Fibroblast of gingiva (primary cell): ENCODE measurements at places on chromosomes 5 and 9.
A peak's percentile ranks its signal among the peaks of the same experiment; 100 is the strongest.

DNA sequence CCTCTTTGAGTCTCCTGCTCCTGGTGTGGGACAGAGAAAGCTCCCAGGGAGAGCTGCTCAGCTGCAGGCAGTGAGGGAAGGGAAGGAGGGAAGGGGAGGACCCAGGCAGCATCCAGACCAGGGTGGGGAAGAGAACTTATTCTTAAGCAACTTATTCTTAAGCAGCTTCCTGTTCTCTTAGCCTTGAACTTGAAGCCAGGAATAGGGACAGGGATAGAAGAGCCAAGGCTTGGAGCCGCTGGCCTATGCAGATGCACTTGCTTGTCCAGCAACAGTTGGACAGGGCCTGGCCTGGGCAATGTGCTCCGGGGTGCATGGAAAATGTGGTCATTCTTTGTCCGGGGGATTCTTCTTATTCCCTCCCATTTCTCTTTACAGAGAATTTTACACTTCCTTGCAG is 31.4 kb upstream of the SPTLC1 start:
- DNase-seq: no peak

DNA sequence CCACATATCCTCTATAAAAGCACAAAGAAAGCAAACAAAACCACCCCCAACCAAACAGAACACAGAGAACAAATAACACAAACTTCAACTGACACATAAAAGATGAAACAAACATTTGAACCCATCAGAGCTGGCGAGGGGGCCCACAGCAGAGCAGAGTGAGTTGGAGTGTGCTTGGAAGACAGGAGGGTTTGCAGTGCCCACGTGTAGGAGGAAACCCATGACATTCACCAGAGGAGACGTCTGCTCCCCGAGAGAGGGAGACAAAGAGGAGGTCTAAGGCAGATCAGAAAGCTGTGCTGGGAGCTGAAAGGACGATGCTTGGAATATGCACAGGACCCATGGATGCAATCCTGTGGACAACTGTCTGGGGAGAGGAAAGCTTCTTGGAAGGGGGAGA is 27.0 kb downstream of the MRPL36 start:
- peak; percentile 20 for DNase-seq

DNA sequence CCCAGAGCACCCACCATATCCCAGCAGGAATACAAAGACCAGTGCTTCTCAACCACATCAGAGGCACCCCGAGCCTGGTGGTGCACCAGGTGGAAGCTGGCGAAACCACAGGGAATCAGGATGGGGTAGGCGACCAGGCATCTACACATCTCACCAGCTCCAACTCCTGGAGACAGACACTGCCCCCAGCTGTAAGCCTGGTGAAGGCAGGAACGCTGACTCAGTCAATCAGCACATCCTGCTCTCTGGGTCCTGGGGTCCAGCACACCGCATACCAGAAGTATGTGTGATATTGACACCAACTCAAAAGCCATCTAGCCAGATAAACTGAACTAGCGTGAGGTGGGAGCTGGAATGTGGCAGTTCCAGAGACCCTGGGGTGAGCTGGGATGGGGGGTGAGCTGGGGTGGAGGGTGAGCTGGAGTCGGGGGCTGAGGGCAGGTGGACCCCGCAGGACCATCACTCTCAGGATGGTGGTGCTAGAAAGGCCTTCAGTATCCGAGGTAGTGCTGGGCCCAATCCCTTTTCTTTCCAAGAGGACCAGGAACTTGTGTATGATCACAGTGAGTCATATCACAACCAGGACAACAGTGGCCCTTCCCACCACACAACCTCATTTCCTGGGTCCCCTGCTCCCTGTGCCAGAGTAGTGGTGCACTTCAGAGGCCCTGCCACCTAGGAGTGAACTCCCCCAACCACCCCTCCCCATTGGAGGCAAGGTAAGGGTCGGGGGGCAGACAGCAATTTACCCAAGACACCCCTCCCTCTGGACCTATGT is 2.5 kb downstream of the DBN1 start:
- no peak for DNase-seq

DNA sequence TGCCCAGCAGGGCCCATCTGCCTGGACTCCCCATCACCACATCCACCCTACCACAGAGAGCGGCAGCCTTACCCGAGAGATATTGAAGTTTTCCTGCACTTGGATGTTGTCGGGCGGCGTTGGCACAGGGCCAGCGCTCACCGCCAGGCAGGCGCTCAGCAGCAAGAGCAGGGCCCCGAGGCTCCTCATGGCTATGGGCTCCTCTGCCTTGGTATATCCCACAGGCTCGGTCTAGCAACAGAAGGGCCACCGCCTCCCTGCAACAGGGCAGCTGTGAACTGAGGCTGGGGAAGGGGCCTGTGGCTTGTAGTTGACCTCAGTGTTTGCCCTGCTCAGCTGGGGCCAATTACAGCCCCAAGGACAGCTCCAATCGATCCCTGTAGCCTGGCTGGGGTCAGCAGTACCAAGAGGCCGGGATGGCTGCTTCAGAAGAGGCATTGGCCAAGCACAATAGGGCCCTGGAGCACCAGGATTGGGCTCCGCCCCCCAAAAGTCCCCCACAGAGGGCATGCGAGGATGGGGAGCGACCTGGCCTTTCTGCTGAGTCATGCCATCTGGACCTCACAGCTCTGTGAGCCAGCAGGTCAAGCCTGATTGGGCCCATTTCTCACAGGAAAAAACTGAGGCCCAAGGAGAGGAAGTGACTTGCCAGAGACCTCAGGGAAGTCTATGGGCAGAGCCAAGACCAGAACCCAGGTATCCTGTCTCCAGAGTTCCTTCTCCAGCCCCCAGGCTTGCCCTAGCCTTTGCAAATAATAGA is at the start of gene AMBP:
Gene AMBP, minus strand, starts transcription at position 280 of the 760 bp plus-strand sequence. Its CDS starts 91 bp downstream, at position 189.
- no peak for DNase-seq

DNA sequence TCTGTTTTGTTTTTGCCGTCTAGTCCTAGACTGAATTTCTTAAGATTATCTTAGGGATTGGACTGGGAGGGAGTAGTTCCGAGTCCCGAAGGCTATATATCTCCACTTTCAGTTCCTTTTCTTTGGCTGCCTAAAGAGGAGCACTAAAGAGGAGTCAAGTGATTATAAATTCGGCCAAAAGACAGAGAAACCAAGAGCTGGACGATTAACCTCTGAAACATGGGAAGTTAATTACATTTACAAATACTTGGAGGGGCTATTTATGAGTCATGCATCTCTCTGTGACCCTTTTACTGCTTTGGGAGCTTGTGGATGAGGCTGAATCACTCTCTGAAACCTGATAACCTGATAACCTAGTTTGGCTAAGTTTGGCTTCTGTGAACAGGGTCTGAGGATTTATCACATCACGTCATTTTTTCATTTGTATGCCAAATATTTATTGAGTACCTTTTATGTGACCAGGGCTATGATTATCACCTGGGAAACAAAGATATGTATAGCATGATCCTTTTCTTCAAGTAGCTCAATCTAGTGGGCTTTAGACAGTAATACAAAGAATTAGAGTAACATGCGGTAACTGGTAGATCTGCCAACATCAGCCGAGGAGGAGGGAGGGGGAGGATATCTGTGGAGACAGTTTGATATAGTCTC is 180.9 kb downstream of the CD180 start:
- DNase-seq: no peak

DNA sequence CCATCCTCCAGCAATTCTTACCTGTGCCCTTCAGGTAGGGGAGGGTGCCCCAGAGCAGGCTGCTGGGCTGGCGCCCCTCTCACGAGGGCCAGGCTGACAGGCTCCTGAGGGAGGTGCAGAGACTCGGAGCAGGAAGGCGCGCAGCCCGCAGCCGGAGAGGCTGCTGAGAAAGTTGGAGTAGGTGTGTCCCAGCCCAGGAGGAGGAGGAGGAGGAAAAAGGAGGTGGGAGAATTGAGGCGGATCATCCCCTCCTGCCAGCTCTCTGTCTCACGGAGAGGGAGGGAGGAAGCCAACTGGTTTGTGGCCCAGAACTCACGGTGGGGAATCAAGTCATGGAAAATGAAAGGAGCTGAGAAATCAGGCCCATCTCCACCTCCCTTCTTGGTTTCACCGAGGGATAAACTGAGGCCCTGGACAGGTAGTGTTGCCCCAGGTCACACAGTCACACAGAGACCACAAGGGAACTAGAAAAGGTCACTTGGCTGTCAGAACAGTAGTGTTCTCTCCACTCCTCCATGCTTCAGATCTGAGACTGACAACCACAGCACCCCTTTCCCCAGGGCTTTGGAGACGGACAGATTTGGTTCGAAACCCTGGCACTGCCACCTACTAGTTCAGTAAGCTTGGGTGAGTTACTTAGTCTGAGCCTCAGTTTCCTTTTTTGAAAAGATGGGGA is at the start of gene FAT2:
Gene FAT2, minus strand, starts transcription at position 188 of the 676 bp plus-strand sequence. CDS start 22,400 bp downstream, outside the sequence.
- no peak for DNase-seq

GRCh38 chr5:66517351-66517750 is 78.8 kb upstream of the MAST4 start:
- no peak for DNase-seq

DNA sequence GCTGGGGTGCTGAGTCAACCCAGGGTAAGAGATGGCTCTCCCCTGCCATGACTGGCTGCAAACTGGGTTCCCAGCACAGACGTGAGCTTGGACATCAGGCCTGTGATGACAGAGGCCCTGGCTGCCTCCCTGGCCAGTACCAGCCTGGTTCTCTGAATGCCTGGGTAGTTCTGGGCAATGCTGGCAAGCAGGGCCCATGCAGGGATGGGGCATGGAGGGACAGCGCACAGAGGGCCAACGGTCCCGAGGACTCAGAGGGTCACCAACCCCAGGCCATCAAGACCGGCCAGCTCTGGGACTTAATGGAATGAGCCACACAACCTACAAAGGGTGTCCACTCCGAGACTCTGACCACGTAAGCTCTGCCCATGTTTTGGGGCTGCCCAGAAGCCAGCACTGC is 241.4 kb downstream of the FSTL4 start:
- DNase-seq: no peak

DNA sequence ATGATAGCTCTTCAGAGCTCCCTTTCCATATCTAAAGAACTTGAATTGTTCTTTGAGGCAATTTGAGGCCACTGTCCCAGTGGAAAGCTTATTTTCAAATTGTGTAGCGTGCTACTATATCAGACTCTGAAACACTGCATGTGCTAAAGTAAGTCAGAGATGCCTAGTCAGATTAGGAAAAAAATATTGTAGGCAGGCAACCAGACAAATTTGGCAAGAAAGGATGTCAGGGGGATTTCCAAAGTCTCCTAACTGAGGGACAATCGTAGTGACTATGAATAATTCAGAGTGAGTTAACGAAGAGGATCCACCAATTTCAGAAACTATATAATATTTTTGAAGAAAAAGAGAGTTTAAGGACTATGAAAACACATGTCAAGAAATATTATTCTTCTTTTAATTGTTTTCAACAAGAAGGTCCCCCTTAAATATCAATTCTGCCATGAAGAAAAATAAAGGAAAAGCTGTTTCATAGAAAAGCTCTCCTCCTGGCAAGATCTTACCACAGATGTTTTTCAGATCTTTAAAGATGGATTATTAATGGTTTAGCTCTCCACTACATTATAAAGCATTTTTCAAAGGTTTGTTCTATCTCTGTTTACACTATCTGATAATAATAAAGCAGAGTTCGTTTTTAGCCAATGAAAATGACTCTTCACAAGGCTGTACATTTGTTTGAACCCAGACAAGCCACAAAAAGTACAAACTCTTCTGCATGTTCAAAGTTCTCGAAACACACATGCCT is 273.5 kb upstream of the PTGER4 start:
- no peak for DNase-seq

DNA sequence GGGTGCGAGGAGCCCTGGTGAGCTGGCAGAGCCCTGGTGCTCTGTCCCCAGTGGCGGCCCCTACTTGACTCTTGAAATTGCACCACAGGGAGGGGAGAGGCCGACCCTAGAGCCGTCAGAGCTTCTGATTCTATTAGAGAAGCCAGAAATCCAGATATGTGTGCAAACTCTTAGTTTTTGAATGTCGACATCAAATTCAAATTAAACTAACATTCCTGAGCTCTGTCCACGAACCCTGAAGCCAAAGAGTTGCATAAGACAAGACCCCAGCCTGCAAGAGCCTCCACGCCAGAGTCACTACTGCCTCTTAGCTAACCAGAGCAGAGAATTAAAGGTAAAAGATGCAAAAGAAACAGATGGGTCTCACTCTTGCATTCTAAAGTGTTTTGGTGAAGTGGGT is 29.8 kb upstream of the MSX2 start:
- DNase-seq: no peak

DNA sequence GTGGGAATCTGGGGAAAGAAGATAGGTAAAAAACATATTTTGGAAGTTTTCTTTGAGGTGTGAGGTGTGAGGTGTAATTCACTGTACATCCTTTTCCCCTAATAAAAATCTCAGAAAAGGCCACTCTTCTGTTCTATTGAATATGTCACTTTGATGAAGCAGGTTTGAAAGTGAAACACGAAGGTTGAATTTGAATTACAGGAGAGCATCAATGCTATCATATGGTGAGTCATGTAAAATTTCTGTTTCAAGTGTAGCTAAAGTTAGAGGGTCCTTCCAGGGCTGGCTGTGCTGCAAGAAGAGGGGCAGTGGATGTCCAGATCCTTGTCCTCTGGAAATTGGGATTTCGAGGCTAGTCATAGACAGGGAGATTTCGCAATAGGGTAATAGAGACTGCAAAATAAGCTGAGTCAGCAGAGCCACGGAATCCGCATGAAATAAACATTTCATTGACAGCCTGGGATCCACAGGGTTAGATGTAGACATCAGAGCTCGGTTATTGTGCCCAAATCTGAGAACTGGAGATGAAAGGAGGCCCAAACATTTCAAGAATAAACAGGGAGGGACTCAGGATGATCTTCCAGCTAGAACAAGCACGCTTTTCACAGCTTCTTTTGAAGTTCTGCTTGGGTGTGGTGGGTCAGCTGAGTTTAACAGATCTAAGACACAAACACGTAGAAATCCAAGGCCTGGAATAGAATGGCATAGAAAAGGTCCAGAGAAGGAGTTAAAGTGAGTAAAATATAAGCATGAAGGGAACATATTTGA is 194.4 kb upstream of the CDKN2B start:
- DNase-seq: peak; percentile 70

- DNase-seq: peak; percentile 76
Observed at GRCh38 chr5:82358457-82358856, 80.3 kb upstream of the RPS23 start.

DNA sequence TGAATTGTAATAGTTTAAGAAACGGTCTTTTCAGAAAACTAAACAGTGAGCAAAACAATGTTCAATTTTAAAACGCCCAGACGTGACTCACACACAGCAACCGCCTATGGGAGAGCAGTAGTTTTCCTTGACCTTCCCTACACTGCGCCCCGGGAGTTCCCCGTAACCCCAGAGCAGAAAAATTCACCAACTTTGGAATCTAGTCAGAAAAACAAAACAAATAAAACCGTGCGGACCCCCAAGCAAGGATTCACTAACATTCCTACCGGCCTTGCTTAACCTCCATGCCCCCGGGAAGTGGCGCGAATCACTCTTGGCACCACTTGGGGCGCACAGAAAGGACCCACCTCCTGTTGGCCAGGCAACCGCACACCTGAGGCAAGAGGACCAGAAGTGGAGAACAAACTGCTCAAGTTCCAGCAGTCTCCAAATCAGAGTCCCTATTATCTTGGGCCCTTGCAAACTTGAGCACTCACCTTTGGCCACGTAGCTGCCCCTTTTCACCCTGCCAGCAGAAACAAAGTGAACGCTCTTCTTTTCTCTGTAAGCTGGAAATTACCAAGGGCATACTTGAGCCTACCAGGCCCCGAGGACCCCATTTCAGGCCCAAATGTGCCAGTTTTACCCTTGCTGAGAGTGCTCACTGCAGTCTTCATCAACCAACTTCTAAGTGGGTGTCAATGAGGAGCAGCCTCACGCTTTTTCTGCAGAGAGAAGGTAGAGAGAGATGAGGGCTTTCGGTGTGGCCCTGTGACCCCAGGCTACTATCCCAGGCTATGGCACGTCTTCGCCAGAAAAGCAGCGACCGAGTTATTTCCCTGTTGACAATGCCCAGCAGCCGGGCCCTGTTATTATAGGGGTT is 189.7 kb downstream of the MEF2C start:
- DNase-seq: no peak

- DNase-seq: no peak
Observed at GRCh38 chr9:79046401-79046800, 525.4 kb upstream of the TLE4 start.
